ENCODE measurements at places on chromosomes 4 and X.

GRCh38 chr4:53747401-53747800 lies 156.1 kb upstream of the LNX1 start:
- DNase-seq: no peak

DNA sequence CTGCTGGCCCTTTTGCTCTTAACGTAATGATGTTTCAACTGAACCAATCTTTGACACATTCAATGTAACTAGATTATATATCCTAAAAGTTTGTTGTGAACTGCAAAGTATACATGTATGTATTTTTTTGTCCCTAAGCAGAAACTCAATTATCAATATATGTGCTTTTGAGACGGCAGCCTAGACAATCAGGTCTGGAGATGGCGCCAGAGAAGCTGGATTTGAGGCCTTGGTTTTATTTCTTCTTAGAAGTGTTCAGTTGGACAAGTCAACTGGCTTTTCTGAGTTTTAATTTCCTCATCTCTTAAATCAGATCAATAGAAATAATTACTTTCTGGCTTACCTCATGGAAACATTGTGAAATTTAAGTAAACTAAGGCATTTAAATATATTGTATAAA lies 62.5 kb downstream of the DCAF8L1 start:
- DNase-seq: no peak

GRCh38 chr4:11426731-11427120 lies 2.0 kb downstream of the HS3ST1 start:
- DNase-seq: no peak

DNA sequence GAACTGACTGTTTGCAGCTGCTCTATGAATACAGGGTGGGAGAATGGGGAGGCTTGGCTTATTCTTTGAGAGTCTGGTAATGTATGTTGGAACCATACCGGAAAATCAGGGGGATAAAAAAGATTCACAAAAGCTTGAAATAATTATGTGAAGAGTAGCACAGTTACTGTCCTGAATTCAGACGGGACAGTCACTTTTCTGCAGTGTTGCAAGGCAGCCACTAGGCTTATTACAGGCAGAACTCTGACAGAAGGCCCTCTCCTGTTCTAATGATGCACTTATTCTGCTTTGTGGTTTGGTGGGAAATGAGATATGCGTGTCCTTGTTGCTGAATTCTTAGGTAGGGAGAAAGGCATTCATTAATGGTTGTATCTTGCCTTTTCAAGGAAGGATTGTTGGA lies 37.2 kb downstream of the GUCY1B1 start:
- DNase-seq: no peak

All from SHP77 treated with DMSO at 0.1 percent for 48 hours (cell line).